ENCODE measurements at places on chromosomes 4 and X. TPM values are rescaled to one million over a fixed set of nuclear protein-coding genes. Genes with fewer than 3 reads are reported as not detected.

Gene RASSF6
- 0.85 TPM for polyA plus RNA-seq

Gene NDNF
- 32.6 TPM for polyA plus RNA-seq

Gene MAGEC3
- polyA plus RNA-seq, result 0.32 TPM

Gene SCML2
- 5.5 TPM for polyA plus RNA-seq

Gene HGFAC
- not detected for polyA plus RNA-seq

Gene FAM149A
- polyA plus RNA-seq, result 9.4 TPM

Gene IL9R
- not detected for polyA plus RNA-seq

Gene MAGEB17
- polyA plus RNA-seq, result not detected

Gene FABP2
- polyA plus RNA-seq, result not detected
